ENCODE measurements at places on chromosomes 5 and 9. TPM values are rescaled to one million over a fixed set of nuclear protein-coding genes. Genes with fewer than 3 reads are reported as not detected.

Gene IL4
- not detected for total RNA-seq

Gene GABRA6
- not detected for total RNA-seq

Gene NREP
- 26.2 TPM for total RNA-seq

Gene IFNA21
- not detected for total RNA-seq

Gene MRPL36
- total RNA-seq: 62.3 TPM

Gene ADAMTSL1
- 1.9 TPM for total RNA-seq

Gene HSPA5
- 195 TPM for total RNA-seq

Gene CDKN2B
- total RNA-seq: 3.0 TPM

Gene CTNNAL1
- total RNA-seq: 70.7 TPM

Gene POLR3G
- 0.68 TPM for total RNA-seq

Gene RNF130
- 51.2 TPM for total RNA-seq

All from Right ventricle myocardium inferior (tissue), 1 donor.